MCF 10A (cell line): ENCODE measurements at places on chromosomes 7 and 10.

GRCh38 chr7:24024276-24025068, 259.5 kb upstream of the NPY start:
- no peak for DNase-seq

DNA sequence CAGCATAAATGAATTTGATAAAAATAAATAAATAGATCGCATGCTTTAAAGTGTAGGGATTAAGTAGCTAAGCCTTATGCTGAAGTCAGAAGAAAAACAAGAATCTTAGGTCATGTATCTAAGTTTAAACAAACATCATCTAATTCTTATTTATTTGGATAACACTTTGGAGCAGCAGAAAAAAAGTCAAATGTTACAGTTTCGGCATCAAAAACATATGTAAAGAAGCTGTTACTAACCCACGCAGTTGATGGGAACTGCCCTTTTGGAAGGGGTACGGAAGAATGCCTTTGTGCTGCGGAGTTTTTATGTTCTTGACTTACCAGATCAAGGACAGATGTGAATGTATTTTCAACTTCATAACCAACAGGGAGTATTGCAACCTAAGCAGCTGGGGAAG, 37.3 kb upstream of the HABP2 start:
- DNase-seq = no peak

- peak; percentile 99 for DNase-seq
Observed at GRCh38 chr7:27143023-27143949, at the start of gene HOXA5. HOXA5 (minus strand) TSS chr7:27143681; CDS start chr7:27143607, 74 bp downstream.

DNA sequence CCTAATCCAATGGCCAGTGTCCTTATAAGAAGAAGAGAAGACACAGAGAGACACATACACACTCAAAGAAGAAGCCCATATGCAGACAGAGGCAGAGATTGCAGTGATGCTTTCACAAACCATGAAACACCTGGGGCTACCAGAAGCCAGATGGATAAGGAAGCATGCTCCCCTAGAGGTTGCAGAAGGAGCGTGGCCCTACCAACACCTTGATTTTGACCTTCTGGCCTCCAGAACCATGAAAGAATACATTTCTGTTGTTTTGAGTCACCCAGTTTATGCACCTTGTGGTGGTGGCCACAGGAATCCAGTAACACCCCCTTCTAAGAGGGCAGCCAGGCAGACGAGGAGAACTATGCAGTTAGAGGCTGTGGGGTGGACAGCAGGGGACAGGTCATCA, 43.5 kb downstream of the AOC1 start:
- DNase-seq = no peak

- DNase-seq = no peak
Observed at GRCh38 chr7:159269745-159270144, 125.1 kb upstream of the VIPR2 start.

- DNase-seq = peak; percentile 41
Observed at GRCh38 chr10:125154529-125154928, 5.8 kb downstream of the CTBP2 start.

- peak; percentile 50 for DNase-seq
Observed at GRCh38 chr7:107687656-107688055, 27.0 kb downstream of the SLC26A4 start.

GRCh38 chr10:104286939-104287338, 18.0 kb downstream of the GSTO2 start:
- no peak for DNase-seq

GRCh38 chr10:92839191-92840085, 8.9 kb upstream of the EXOC6 start:
- DNase-seq = peak; percentile 44

- DNase-seq = no peak
Observed at GRCh38 chr10:132562177-132562915, 24.8 kb downstream of the INPP5A start.

DNA sequence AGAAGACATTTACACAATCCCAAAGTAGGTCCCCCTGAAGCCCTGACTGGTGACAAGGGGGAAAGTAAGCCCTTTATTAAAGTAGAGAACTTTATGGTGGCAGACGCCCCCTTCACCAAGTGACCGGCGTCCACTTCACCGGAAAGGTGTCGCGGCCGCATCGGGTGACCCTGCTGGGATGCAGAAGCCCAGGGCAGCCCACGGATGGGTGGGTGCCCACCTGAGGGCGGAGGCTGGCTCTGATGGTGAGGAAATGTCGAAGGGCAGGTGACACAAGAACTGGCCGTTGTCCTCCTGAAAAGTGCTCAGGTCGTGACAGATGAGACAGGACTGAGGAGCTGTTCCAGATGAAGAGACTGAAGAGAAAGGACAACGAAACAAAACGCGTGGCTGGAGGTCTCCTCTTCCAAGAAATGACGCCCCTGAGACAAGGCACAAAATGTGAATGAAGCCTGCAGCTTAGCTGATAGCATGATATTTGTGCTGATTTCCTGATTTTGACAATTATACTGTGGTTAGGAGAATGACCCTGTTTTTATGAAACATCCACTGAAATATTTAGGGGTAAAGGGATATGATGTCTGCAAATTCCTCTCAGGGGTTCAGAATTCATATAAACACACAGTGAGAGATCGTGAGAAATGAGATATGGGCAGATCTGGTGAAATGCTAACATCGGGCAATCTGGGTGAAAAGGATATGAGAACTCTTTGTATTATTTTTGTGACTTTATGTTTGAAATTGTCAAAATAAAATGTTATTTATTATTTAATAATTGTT, 123.9 kb downstream of the PRKAG2 start:
- no peak for DNase-seq

DNA sequence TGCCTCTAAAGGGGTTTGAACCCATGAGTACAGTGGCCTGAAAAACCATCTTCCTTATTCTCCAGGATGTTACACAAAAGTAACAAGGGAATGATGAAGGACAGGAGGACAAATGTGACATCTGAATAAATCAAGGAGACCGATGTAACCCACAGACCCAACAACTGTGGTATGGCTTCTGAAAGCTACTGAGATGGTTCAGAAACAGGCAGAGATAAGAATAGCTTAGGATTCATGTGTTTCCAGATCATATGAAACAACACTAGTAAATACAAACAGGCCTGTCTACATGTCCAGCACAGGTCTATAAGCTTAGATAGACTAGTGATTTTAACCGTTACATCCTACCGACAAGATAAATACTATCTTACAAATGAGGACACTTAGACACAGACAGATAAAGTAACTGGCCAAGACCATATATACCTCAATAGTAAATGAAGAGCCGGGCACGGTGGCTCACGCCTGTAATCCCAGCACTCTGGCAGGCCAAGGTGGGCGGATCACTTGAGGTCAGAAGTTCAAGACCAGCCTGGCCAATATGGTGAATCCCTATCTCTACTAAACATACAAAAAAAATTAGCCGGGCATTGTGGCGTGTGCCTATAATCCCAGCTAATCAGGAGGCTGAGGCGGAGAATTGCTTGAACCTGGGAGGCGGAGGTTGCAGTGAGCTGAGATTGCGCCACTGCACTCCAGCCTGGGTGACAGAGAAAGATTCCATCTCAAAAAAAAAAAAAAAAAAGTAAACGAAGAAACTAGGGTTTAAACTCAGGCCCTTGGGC, 88.7 kb downstream of the SORBS1 start:
- no peak for DNase-seq

- DNase-seq = peak; percentile 65
Observed at GRCh38 chr7:47435889-47436312, 146.0 kb downstream of the TNS3 start.

- no peak for DNase-seq
Observed at GRCh38 chr7:41881331-41882130, 178.6 kb upstream of the INHBA start.

DNA sequence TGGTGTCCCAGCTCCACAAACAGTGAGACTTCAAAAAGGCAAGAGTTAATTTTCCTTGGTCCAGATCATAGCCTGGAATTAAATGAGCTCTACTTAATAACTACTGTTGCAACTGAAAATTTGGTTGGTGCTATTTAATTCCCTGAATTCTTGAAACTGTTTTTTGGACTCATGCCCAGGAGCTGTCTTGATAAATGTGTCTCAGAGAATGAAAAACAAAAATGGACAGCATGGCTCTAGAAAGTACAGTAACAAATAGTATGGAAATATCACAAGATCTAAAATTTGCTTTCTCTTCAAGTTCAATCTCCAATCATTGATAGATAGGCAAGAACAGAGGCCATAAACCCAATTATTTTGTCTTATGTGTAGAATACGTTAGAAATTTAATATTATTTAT, 42.5 kb downstream of the CCDC71L start:
- peak; percentile 49 for DNase-seq

GRCh38 chr7:1169409-1170368, 9.7 kb upstream of the ZFAND2A start:
- peak; percentile 56 for DNase-seq

DNA sequence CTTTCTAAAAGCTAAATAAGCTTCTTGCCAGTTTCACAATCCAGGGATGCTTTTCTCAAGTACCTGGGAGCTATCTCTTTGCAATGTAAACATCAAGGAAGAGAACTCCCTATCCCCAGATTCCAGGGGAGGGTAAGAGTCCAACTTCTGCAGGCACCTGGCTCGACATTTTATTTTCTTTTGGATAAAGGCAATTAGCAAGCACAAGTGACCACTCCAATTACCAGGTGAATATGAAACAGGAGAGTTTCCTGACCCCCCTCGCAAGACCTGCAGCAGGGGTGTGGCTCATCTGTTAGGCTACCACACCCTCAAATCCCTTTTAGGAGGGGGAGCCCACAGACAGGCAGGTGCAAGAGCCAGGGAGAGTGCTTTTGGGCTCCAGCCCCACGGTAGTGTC, 28.6 kb upstream of the LANCL2 start:
- no peak for DNase-seq

DNA sequence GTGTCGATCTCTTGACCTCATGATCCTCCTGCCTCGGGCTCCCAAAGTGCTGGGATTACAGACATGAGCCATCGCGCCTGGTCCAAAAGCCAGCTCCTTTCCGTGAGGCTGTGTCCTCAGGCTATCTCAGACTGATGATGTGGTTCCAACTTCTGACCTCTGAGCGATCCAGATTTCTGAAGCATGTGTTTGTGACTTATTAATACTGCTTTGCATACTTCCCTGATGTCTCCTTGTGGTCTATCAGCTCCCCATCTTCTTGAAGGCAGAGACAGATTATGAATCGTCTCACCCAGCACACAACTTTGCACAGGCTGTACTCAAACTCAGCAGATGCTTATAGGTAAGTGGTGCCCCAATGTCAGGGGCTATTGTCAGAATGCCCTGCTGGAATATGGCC, 2.0 kb upstream of the PLPP4 start:
- DNase-seq = no peak

GRCh38 chr10:7291487-7292270, 119.2 kb downstream of the SFMBT2 start:
- DNase-seq = no peak

DNA sequence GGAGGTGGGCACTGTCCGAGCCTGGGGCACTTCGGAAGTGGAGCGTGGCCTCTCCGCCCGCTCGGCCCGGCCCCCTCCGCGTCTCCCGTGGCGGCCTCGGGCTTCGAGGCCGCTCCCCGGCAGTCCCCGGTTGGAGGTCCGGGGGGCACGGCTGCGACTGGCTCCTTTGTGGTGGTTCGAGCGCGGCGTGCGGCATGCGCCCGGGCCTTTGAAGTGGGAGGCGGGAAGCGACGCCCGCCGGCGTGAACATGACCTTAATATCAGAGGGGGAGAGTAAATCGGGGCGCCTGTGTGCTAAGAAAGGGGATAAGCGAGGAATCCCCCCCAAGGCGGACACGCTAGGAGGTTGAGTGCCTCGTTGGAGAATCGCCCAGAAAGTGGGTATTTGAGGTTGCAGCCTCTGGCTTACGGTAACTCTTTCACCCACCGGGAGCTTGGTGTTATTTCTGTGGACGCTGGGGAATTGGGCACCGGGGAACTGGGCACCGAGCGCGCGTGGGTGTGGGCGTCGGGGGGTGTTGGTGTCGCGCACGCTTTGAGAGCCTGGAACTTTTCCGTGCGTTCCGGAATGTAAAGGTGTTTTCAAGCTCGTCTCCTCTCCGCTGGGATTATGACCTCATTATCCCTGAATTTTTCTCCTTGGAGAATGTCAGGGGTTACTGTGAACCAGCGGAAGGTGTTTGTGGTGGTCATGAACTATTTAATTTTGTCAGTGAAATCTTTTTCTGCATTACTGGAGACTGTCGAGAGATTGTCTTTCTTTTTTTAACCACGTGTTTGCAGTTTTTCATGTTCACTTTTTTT, 660 bp downstream of the SUV39H2 start:
- peak; percentile 29 for DNase-seq
